ENCODE measurements at places on chromosomes 11 and 22. TPM values are rescaled to one million over a fixed set of nuclear protein-coding genes. Genes with fewer than 3 reads are reported as not detected.

DNA sequence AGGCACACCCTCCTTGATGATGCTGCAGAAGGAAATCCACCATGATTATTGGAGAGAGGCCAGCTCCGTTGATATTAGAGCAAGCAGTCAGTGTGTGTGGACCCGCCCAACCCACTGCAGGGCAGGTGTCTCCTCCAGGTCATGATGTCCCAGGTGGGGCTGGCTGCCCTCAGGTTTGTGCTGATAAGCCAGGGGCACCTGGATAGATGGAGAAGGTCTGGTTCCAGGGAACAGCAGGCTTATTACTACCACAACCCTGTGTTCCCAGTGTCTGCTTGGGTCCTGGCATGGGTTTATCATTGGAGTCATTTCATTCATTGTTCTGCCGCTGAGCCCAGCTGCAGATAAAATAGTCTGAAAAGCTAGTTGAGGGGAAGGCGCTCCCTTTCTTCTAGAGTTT, 181.1 kb upstream of the NECTIN1 start:
- DNase-seq: no peak

- DNase-seq: no peak
These were observed 829.0 kb upstream of the API5 start for GRCh38 chr11:42482822-42483221.

DNA sequence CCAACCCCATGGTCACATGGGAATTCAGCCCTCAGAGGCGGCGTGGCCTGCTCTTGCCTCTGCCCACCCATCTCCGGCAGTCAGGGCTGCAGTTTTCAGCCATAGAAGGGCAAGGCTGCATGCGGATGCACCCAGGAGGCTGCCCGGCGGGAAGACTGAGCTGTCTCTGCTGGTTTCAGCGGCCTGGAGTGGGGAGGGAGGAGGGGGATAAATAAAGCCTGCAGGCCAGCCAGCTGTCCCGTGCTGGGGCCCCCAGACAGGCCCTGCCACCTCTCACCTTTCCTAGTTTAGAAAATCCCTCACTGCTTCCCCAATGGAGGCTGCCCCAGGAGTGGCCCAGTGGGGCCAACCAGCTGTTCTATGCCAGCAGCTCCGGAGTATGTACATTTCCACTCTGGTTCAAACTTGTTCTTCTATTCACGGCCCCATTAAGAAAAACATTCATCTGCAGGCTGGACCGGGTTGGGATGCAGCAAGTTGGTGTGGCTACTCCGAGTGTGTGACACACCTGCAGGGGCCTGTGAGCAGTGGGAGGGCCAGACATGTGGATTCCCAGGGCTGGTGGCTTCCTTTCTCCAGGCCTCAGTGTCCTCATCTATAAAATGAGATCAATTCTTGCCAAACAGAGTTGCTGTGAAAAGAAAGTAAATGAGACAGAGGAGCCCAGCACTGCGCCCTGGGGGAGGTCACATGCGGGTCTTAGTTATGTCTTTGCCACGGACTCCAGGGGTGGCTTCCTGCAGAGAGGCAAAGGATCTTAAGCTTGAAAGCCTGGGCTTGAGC, 5.0 kb downstream of the MICALL1 start:
- DNase-seq: no peak

- DNase-seq: no peak
These were observed 184.4 kb downstream of the CEP164 start for GRCh38 chr11:117511931-117512539.

GRCh38 chr11:44780940-44781631, 54.3 kb downstream of the TSPAN18 start:
- no peak for DNase-seq

DNA sequence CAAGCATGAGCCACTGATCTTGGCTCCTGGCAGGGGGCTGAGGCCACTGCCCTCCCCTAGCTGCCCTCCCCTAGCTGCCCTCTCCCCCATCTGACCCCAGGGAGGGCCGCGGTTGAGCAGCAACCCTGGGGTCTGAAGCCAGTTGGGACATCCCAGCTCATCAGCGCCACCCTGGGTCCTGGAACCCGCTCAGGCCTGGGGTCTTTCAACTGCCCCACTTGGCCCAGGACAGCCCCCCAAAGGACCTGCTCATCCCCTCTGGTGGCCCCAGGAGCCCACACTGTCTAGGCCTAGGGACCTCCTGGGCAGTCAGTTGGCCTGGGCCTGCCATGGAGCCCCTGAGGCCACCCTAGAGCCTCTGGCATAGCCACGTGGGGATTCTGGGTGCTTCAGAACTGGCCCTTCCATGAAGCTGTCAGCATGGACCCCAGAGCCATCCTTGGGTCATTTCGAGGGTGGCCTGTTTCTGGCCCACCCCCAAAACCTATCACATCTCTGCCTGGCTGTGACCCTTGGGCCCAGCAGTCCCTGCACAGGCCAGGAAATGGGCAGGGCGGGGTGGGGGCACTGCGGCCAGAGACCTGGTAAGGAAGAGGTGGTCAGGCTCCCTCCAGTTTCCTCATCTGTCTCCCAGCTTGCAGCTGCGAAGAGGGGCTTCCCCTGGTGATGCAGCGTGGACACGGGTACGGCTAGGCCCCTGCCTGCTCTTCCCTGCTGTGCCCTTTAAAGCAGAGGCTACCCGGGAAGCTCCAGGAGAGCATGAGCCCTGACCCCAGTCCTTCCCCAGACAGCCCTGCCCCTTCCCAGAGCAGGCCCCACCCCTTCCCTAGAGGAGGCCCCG, 37.9 kb downstream of the MUC2 start:
- DNase-seq: no peak

GRCh38 chr22:47599753-47600152, 837.3 kb downstream of the TBC1D22A start:
- DNase-seq: no peak

- DNase-seq: no peak
These were observed 679.9 kb downstream of the OPCML start for GRCh38 chr11:132852361-132852760.

DNA sequence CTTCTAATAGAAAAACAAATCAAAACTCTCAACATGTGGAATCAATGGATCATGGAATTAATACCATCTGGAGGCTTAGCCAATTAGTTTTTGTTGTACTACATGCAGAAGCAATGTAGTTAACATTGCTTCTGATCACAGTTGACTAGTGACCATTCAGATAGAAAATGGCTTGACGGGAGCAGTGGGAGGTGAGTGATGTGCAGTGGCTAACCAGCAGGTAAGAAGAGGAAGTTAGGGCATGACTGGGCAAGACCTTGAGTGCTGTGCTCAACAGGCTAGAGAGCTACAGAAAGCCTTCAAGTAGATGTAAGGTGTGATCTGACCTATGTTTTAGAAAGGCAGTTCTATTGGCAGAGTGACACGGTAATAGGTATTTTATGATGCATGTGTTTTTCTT, 60.7 kb upstream of the ALKBH3 start:
- DNase-seq: no peak

GRCh38 chr22:46090631-46091201, 59.6 kb upstream of the PPARA start:
- DNase-seq: no peak

DNA sequence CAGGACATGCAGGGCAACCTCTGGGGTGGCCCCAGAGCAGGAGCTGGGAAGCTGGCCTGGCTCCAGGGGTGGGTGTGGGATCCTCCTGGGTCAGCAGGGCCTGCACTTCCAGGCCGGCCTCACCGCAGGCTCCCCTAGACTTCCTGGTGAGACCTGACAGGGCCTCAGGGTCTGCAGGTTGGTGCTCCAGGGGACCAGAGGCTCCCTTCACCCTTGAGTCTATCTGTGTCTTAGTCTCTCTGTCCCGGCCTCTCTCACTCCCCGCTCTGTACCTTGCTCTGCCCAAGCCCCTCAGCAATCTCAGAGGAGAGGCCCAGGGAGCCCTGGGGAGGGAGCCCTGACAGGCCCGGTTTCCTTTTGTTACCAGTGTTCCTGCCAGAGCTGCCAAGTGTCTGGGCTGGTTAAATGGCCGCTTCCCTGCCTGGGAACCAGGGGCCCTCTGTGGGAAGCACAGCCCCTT, 13.9 kb downstream of the CD82 start:
- no peak for DNase-seq

DNA sequence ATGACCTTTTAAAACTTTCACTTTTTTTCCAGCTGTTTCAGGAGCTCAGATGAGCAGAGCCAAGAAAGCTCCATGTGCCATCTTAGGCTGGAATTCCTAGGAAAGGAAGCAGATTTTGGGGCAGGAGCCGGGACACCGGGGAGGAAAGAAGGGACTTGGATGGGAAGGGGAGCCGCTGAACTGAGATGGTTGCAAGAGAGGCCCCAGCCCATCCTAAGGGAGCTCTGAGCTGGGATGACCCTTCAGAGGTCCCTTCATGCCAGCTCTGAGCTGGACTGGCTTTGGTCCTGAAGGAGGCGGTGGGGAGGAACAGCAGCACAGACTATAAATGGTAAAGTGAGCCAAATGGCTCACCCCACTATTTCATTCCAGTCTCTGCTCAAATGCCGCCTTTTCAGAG, 55.2 kb upstream of the SLC22A12 start:
- DNase-seq: no peak

DNA sequence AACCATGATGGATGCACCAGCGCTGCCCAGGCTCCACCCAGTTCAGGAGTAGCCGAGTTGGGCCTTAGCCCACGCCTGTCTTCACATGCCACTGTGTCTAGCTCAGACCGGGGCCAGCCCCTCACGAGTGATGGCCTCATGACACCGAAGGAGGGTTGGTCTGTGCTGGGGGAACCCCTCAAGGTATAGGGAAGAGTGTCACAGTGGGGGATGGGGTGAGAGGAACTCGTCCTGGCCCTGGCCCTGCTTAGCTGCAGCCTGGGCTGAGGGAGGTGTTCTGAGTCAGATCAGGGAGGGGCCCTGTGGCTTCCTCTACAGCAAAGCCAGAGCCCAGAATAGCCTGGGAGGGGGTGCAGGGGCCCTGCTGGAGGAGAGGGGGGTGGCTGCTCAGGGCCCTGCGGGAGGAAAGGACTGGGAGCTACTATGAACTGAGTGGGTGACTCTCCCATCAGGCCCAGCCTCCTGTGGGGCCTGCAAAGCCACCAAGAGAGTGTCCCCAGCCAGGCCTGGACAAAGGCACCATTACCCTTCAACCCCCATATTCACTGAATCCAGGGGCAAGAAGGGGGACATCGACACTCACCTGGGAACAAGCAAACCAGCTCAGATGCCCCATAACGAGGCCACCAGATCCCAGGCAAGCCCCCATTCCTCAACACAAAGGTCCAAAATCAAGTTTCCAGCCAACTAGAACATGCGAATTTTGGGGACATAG, 41.2 kb downstream of the IGLL5 start:
- no peak for DNase-seq

- no peak for DNase-seq
These were observed 740 bp upstream of the TRMT2A start for GRCh38 chr22:20117633-20118299.

- no peak for DNase-seq
These were observed 44.9 kb downstream of the IGLL5 start for GRCh38 chr22:22932512-22932941.

GRCh38 chr11:106280036-106280435, 202.6 kb downstream of the AASDHPPT start:
- DNase-seq: no peak

GRCh38 chr22:25892678-25893077, 150.7 kb downstream of the MYO18B start:
- no peak for DNase-seq

DNA sequence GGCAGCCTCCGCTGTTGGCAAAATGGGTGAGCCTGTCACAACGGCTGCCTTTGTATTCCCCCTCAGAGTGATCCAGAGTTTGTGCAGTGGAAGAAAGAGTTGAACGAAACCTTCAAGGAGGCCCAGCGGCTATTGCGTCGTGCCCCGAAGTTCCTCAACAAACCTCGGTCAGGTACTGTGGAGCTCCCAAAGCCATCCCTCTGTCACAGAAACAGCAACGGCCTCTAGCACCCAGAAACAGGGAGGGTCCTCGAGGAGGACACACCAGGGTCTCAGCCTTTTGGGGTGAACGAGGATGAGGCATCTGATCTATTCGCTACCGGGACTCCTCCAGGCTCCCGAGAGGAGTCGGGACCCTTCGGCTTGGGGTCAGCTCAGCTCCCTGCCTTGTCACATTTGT, 19.8 kb upstream of the MYO18B start:
- DNase-seq: no peak

- DNase-seq: no peak
These were observed 2.7 kb upstream of the BACE1 start for GRCh38 chr11:117318738-117319137.

- DNase-seq: no peak
These were observed 5.9 kb upstream of the OR52L1 start for GRCh38 chr11:5992604-5993251.

DNA sequence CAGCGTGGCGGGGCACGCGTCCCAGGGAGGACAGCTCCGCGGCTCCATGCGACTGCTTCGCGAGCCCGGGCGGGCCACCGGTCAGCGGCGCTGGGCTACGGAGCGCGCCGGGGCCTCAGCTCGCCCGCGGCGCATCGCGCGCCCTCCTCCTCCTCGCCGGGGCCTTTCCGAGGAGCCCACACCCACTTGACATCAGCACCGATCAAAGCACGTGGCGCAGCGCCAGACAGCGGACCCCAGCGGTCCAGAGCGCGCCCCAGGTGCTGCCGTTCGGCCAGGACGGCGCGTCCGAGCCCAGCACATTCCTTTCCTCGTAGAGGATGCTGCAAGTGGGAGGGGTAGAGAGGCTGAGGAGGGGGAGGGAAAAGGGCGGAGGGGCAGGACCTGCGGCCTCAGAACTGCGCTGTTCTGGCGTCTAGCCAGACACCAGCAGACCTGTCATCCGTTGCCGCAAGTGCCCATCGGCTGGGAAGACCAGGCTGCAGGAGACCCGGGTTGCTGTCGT, 88.6 kb downstream of the PLEKHA7 start:
- DNase-seq: no peak

DNA sequence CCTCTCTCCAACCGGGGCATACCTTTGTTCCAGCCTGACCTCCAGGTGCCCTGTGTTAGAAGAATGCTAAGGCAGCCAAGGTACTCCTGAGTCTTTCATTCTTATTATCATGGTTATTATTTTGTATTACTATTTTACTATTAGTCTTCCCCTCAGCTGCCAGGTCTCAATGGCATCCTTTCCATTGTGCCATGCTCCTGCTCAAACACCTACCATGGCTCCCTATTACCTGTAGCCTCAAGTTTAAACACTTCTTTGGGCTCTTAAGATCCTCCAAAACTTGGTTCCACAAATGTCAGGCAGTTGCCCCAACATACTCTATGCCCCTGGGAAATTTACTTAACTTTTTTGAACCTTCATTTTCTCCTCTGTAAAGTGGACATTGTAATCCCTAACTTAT, 130.4 kb downstream of the CHST1 start:
- no peak for DNase-seq

Gene TCIRG1
- 17.6 TPM for polyA plus RNA-seq

Gene SERPIND1
- 3.8 TPM for polyA plus RNA-seq

Gene MAJIN
- 1.5 TPM for polyA plus RNA-seq

Gene CLP1
- 15.4 TPM for polyA plus RNA-seq

Gene RASD2
- 1.6 TPM for polyA plus RNA-seq

Gene CYTH4
- 2.9 TPM for polyA plus RNA-seq

Gene DCHS1
- polyA plus RNA-seq: 33.1 TPM

Gene SVIP
- 39.9 TPM for polyA plus RNA-seq

Gene NAV2
- 55.2 TPM for polyA plus RNA-seq

Gene MN1
- 8.4 TPM for polyA plus RNA-seq

Gene C1QTNF4
- 12.0 TPM for polyA plus RNA-seq

Gene SYCE3
- polyA plus RNA-seq: not detected

Gene SLC29A2
- 23.1 TPM for polyA plus RNA-seq

Gene SCGB1A1
- not detected for polyA plus RNA-seq

All from right renal pelvis (tissue), 4 donors.